ENCODE measurements at places on chromosomes 4 and X. TPM values are rescaled to one million over a fixed set of nuclear protein-coding genes. Genes with fewer than 3 reads are reported as not detected.

PROM1 gene
- not detected for total RNA-seq

TMEM255A gene
- total RNA-seq, result 0.43 TPM

SSX4 gene
- total RNA-seq, result not detected

RBM47 gene
- total RNA-seq, result 1.0 TPM

OTUD4 gene
- total RNA-seq, result 27.4 TPM

F8 gene
- 1.0 TPM for total RNA-seq

NXF2B gene
- not detected for total RNA-seq

FRMD7 gene
- not detected for total RNA-seq

HAND2 gene
- 3.8 TPM for total RNA-seq

OPHN1 gene
- total RNA-seq, result 8.6 TPM

GAGE10 gene
- not detected for total RNA-seq

CXCL8 gene
- total RNA-seq, result 0.39 TPM

RTL5 gene
- total RNA-seq, result 1.7 TPM

NDST4 gene
- not detected for total RNA-seq

ETDB gene
- total RNA-seq, result not detected

HMGN5 gene
- 2.5 TPM for total RNA-seq

LANCL3 gene
- not detected for total RNA-seq

RS1 gene
- not detected for total RNA-seq

USP17L29 gene
- not detected for total RNA-seq

ADH1A gene
- not detected for total RNA-seq

VCX3A gene
- total RNA-seq, result not detected

Data from HFFc6 (cell line).